Renal cortical epithelial cell (primary cell): ENCODE measurements at places on chromosomes 12 and 14.

DNA sequence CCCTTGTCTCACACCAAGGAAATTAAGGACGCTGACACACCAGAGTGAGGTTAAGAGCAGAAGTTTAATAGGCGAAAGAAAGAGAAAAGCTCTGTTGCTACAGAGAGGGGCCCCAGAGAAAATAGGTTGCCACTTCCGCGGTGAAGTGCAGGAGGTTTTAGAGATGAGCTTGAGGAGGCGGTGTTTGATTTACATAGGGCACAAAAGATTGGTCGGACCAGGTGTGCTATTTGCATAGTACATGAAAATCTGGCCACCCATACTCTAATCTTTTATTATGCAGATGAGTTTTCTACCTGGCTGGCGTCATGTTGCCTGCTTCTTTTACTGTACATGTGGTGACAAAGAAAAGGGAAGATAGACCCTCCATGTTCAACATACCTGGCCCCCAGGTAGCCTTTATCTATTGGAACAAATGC lies 23.3 kb upstream of the MYF6 start:
- DNase-seq, result no peak

- DNase-seq, result no peak
Observed at GRCh38 chr14:50319721-50320120, 7.6 kb downstream of the DMAC2L start.

DNA sequence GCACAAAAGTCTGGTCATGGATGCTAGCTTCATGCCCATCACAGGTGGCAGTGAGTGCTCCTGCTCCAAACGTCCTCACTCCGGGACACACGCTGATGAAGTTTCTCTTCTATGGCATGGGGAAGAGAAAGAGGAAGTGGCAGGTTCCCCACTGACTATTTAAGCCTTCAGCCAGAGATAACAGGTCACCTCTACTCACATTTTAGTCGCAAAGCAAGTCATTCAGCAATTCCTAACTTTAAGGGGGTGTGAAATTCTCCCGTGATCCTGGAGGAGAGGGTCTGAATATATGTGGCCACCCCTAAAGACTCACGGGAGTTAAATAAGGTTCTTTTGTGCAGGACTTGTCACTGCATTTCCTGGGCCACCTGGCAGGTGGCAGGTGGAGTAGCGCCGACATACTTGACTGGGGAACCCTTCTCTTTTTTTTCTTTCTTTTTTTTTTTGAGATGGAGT lies 18.8 kb upstream of the RCOR1 start:
- DNase-seq, result no peak

DNA sequence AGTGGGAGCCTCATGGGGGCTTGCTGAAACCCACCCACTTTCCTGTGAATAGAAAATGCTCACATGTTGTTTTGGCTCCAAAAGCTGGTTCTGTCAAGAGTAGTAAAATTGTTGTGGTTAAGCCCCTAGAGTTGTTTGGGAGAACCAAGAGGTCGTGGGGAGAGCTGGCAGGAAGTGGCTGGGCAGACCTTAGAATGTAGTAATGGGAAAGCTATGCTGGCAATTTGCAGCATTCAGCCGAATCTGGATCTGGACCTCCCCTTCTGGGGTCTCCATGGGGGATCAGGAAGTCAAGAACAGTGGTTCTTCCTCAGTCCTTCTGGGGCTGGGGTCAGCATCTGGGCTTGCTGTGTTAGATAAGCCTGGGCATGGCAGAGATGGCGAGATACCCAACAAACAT lies 150.6 kb upstream of the TBX3 start:
- peak; percentile 28 for DNase-seq

DNA sequence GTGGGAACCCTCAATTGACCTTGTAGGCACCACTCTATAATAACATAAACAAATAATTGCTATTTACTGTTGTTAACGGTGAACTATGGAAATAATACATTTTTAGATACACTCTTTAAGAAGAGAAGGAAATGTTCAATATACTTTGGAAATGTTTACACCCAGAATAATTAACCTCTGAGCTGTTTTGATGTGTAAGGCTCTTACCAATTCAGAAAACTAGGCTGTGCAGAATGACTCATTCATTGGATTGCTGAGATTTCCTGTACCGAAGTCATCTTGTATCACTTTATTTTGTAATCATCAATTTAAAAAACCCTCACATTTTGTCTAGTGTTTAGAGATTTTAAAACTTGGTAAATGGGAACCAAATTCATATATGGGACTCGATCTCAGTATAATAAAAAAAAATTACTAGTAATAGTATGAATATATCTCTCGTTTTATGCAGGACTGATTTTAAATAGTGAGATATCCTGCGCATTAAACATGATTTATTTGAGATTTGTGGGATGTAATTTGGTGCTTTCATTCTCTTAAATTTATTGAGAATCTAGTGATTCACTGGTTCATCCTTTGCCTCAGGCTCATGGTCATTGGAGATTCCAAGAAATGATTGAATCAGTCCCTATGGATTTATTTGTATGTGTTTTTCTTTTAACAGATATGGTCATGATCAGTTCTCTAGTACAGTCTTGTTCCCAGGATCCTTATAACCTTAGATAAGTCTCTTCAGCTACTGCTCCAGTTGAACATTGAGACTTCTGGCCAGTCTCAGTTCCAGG lies 3.9 kb downstream of the SAMD4A start:
- peak; percentile 94 for DNase-seq

DNA sequence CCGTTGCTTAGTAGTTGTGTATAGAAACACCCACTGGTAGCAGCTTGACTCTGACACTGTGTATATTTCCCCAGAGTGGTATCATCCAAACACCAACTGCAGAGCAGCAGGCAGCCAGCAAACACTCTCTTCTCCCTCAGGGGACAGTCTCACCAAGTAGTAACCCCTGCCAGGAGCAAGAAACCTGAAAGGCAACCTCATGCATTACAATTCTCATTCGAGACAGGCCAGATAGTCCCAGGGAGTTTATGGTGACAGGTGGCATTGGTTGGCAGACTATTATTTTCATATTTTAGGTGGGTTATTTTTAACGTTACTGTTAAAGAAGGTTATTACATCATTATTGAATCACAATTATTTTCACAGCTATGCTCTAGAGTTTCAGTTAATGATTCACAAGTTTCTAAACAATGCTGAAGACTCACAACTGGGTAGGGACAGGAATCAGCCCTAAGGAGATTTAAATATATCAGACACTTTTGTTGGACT lies 222.8 kb downstream of the EGLN3 start:
- peak; percentile 73 for DNase-seq

DNA sequence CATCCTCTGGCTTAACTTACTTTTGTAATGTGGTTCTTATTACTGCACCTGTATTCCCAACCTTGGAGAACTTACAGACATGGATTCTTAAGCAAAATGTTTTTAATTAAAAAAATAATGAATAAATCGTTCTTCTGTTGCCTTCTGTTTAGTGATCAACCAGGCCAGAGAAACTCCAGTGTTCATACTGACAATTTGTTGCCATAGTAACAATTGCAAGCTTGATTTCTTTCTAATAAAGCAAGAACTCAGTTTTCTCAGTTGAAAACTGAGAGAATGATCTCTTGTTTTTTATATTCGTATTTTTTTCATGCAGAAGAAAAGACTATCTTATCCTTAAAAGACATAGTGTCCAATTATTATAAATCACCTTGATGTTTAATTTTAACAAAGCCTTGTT lies 106.5 kb upstream of the LMNTD1 start:
- no peak for DNase-seq

- no peak for DNase-seq
Observed at GRCh38 chr14:55645145-55645544, 65.1 kb downstream of the KTN1 start.

DNA sequence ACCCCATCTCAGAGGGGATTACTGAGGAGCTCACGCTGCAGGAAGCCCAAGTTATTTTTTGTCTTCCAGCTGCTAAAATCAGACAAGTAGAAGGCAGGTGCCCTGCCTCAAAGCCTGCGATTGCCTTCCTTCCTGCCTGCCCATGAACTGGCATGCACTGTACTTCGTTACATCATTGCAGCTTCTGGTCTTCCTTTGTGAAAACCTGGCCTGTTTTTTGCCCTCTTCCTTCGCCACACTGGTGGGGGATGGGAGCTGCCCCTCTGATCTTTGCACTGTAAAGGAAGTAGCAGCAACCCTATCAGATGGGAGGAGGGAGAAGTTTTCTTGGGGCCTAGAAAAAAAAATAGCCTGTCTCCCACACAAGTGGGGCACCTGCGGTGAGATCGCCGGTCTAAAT lies 1098.7 kb downstream of the BCL11B start:
- no peak for DNase-seq

DNA sequence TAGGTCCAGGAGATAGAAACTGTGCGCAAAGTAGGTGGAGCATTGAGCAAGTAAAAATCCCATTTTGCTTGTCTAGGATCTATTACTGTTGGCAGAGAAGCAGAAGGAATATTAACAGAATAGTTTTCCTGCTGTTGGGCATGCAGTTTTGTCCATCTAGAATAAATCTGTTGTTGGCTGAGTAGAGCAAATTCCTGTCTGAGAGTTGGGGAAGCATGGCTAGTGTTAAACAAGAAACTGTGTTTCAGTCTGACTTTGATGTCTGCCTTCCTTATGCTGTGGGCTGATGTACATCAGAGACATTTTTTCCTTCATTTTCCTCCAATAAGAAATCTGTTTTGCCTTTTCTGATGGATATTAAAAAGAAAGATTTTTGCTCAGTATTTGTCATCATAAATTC lies 98.2 kb downstream of the RAD52 start:
- peak; percentile 46 for DNase-seq

- peak; percentile 9 for DNase-seq
Observed at GRCh38 chr12:78183824-78184223, 353.1 kb downstream of the NAV3 start.

DNA sequence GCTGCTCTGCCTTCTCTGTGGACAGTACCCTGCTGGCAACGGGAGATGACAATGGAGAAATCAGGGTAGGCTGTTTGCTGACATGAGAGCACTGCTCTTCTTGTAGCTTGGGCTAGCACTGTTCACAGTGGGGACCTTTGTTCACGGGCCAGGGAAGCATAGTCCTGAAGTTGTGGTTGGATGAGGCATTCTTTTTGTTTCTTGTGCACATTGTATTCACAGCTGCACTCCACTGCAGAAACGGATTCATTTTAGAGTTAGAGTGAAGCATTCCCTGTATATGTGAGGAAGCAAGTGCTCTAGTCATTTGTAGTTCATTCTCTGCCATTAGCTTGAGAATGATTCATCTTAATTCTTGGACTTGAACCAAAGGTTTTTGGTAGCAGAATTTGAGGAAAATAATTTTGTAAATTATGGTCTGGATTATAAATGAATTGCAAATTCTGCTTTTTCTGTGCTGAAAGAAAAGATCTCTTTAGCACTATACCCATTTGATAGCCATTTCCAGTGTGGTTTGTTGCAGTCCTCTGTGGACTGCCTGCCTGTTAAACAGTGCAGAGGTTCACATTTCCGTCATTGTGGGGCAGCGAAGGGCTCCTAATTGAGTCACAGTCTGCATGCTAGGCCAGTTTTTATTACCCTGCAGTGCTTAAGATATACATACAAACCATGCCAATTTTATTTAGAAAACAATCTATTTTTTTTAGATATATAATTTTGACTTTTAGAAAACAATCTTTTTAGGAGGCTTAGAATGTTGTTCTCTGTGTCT lies 80.6 kb downstream of the APAF1 start:
- DNase-seq, result peak; percentile 52

- no peak for DNase-seq
Observed at GRCh38 chr12:64729909-64730587, 29.2 kb downstream of the GNS start.

GRCh38 chr12:70557583-70558191 lies 79.5 kb downstream of the PTPRB start:
- no peak for DNase-seq

GRCh38 chr12:26514364-26514763 lies 318.6 kb downstream of the ITPR2 start:
- no peak for DNase-seq

GRCh38 chr14:23620177-23620702 lies 15.9 kb upstream of the DHRS2 start:
- no peak for DNase-seq

DNA sequence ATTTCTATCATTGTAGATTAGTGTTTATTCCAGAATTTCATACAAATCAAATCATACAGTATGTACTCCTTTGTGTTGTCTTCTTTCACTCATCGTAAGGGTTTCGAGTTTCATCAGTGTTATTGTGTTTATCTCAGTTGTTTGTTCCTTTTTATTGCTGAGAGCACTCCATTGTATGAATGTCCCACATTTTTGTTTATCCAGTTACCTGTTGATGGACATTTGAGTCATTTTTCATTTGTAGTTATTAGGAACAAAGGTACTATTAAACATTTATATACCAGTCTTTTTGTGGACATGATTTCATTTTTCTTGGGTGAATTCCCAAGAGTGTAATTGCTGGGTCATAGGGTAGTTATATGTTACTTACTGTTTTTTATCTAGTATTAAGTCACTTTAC lies 70.0 kb downstream of the BICD1 start:
- DNase-seq, result no peak

DNA sequence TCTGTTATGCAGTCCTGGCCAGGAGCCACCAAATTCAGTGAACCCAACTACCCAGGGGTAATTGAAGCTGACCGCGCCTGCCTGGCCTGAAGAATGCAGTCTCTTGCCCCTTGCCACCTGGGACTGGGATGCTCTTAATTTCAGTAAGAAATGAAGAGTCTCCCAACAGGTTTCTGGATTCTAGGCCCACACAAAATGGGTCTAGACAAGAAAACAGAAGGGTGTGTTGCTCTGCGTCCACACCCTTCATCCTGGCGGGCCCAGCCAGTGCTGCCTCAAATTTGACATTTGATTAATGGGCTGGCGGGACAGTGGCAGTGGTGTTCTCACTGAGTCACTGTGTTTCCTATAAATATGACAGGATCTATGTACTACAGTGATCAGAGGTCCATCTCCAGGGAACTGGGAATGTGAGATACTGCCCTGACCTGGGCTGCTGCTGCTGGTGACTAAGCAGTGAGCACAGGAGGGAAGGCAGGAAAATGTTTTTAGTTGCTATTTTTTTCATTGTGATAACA lies 6.5 kb downstream of the TMEM253 start:
- peak; percentile 73 for DNase-seq
